ENCODE measurements at places on chromosomes 6 and 20.

DNA sequence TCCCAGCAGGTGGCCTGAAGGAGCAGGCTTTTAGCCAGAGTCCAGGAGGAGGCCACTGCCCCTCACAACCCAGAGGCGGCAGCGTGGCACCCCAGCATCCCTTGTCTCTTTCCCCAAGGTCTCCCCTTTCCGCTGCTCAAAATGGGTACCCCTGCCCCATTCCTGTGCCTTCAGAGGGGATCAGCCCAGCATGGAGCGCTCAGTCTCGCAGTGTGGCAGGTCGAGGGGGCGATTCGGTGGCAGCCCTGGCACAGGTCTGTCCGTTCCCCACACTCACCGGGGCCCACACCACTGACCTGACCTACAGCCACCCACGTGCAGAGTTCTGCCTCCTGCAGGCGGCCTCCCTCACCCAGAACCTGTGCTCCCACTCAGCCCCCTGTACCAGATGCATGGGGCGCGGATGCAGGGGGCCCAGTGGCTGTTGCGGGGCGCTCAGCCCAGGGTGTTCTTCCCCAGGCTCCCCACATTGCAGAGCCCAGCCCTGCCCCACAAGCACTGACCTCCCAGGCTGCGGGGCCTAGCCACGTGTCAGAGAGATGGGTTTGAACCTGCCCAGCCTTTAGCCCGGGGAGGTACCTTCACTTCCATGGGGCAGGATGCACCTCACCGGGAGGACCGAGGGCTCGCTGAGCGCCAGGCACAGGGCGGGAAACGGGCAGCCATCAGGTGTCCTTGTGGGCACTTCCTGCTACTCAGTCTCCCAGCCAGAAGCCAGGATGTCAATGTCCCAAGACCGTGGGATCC is 41.8 kb downstream of the DSTN start:
- no peak for DNase-seq

- DNase-seq, result no peak
These were observed 107.7 kb downstream of the JPH2 start for GRCh38 chr20:44079291-44079690.

GRCh38 chr6:80142586-80142985 is 36.1 kb downstream of the BCKDHB start:
- no peak for DNase-seq

DNA sequence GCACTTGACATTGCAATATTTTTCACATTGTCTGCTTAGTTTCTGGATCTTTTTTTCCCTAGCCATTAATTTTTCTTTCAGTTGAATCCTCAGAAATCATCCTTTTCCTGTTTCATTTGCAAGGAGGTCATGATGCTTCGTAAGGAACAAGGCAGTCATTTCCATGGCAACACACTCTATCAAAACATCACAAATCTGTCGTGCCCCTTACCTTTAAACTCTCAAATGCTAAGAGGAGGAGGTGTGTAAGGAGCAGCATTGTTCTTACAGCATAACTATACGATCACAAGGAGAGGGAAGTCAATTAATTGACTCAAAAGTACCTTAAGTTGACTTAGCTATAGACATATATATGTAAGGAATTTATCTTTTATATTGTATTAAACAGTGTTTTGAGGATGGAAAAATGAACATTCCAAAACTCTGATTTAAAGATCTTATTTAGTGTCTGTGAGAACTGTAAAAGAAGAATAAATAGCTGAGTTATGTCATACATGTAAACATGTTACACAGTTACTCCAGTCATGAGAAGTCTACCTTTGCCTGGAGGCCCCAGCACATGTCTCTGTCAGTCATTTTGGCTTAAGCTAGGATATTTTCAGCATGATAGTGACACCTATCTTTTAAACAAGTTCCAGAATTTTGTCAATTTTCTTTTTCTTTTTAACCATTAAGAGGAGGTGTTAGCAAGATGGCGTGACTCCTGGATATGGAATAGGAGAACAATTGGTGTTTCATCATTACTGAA is 41.6 kb downstream of the CDKAL1 start:
- DNase-seq, result no peak

GRCh38 chr6:157693867-157694266 is 129.2 kb upstream of the SNX9 start:
- no peak for DNase-seq

GRCh38 chr6:22401206-22401605 is 104.4 kb upstream of the PRL start:
- no peak for DNase-seq

GRCh38 chr6:81997090-81997926 is 244.8 kb upstream of the TENT5A start:
- DNase-seq, result peak; percentile 79

DNA sequence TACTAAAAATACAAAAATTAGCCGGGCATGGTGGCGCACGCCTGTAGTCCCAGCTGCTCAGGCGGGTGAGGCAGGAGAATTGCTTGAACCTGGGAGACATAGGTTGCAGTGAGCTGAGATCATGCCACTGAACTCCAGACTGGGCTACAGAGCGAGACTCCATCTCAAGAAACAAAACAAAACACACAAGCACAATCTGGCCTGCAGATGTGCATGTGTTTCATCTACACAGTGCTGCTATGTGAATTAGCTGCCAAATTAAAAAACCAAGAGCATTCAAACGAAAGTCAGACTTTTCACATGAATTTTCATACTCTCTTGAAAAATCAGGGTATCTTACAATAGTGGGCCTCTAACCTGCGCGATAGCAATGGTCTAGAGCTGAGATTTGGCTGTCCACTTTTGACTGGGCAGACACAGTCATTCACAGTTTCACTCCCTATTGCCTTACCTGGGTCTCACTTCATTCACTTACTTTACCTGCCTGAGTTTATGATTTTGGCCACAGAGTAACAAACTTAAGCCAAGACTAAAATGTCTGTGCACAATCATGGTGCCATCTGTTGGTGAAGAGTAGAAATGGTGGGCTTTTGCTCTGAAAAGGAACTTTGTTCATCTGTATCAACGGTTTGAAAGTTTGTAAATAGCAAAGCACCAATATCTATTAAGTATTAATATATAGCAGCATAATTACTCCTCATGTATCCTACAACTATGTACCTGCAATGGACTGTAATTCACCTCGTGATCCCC is 138.5 kb upstream of the UST start:
- no peak for DNase-seq

- DNase-seq, result no peak
These were observed 126.5 kb upstream of the ESR1 start for GRCh38 chr6:151680846-151681432.

Data from AG04449 (cell line).